ENCODE measurements at places on chromosomes 12 and 14.

GRCh38 chr12:66036317-66036716 lies 94.2 kb downstream of the LLPH start:
- no peak for DNase-seq

DNA sequence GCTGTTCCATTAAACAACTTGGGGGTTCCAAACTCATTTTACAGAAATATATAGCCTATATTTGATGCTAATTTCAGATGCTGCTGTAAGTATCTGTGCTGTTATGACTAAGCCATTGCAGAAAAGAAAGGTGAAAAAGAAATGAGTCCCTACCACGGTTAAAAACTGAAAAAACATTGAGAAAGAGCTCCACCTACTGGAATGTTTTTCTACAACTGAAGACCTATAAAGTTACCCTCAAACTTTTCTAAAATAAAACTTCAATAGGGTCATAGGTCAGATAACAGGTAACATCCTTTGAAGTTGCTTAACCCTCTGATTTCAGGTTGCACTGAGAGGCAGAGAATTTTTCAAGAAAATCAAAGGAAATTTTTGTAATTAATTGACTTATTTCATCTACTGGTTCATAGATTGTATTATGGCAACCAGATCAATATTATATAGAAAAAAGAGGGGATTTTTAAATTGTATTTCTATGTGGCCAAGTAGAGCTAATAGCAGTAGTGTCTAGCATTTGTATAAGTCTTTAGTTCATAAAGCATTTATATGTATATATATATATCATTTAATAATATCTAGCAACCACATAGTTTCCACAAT lies 279.9 kb downstream of the RPS29 start:
- DNase-seq = no peak

DNA sequence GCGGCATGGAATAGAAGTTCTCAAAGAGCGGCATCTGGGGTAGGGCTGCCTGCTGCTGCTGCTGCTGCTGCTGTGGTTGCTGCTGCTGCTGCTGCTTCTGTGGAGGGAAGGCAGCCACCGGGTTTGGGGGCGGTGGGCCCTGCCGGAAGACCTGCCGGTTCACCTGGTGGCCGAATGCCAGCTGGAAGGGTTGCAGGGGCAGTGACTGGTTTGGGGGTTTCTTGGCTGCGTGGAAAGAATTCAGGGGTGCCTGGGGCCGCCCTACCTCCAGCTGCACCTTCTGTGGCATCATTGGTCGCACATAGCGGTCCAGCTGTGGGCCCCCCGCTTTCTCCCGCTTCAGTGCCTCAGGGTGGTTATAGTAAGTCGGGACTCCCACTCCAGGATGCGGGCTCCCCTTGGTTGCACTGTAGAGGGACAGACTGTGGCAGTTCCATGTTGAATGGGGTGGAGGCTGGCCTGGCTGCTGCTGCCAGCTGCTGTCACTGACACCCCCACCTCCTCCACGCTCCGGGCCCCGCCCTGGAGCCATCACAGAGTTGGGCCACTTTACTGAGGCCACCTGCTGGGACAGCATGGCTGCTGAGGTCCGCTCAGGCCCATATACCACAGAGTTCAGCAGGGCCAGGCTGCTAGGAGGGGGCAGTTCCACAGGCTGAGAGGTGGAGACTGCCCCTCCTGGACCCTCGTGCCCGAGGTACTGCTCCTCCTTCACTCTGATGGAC lies 25.2 kb upstream of the PNMA1 start:
- no peak for DNase-seq

DNA sequence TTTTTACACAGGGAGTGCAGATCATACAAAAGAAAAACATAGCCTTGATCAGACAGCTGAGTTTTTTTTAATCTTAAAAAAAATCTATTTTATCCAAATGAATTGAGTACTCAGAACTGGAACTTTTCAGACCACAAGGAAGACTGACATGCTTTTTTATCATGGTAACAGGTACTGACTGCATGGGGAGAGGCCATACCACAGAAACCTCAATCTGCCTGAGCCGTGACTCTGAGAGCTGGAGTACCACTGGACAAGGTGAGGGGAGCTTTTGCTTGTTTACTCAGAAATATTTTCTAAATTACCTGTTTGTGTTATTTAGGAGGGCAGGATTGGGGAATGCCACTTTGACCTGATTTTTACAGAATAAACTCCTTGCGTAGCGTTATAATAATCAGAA lies 143.9 kb downstream of the ALX1 start:
- DNase-seq = no peak

Data from esophagus squamous epithelium (tissue), 5 donors.